ENCODE measurements at places on chromosomes 5 and 9.

GRCh38 chr9:86402591-86402990 is 48.4 kb upstream of the TUT7 start:
- no peak for DNase-seq

- no peak for DNase-seq
Measured at GRCh38 chr5:61969347-61969746, 336.7 kb upstream of the KIF2A start.

DNA sequence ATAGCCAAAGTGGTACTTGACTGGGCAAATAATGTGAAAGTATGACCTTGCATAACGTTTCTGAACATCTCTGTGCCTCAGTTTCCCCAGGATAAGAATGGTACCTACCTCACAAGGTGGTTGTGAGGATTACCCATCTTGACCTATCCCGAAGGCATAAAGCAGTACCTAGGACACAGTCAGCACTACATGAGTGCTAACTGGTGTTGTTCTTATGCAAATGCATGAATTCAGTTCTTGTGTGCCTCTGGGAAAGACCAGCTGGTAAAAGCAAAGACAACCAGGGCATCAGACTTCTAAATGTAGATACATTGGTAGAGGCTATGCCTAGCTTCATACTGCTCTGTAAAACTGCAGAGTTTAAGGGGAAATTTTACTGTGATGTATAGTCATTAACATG is 21.8 kb upstream of the TMEM252 start:
- no peak for DNase-seq

DNA sequence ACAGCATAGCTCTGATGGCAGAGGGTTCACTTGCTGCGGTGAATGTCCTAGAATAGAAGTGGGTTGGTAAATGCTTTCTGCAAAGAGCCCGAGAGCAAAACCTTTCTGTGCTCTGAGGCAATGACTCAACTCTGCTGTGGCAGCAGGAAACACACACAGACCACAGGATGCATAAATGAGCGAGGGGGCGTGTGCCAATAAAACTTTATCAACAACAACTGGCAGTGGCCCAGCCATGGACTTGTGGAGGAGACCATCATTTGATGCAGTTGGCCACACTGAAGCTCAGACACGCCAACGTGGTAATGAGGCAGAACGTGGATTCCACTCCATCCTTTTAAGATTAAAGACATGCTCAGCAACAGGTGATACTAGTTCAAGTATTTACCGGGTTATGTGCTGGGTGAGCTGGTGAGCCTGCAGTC is 6.8 kb downstream of the MRPL36 start:
- DNase-seq, result no peak

DNA sequence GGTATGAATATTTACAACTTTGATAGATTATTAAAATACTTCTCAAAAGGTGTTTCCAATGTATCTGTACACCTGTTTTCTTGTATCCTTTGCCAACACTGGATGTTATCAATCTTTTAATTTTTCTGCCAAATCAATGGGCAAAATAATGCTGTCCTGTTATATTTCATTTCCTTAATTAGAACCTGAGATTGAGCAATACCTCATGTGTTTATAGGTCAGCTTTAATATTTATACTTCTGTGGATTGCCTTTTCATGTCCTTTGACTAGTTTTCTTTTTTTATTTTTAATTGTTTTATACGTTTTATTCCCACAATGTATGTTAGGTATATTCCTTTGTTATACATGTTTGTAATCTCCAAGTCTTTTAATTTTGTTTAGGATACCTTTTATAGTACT is 77.6 kb downstream of the JAK2 start:
- DNase-seq, result no peak

DNA sequence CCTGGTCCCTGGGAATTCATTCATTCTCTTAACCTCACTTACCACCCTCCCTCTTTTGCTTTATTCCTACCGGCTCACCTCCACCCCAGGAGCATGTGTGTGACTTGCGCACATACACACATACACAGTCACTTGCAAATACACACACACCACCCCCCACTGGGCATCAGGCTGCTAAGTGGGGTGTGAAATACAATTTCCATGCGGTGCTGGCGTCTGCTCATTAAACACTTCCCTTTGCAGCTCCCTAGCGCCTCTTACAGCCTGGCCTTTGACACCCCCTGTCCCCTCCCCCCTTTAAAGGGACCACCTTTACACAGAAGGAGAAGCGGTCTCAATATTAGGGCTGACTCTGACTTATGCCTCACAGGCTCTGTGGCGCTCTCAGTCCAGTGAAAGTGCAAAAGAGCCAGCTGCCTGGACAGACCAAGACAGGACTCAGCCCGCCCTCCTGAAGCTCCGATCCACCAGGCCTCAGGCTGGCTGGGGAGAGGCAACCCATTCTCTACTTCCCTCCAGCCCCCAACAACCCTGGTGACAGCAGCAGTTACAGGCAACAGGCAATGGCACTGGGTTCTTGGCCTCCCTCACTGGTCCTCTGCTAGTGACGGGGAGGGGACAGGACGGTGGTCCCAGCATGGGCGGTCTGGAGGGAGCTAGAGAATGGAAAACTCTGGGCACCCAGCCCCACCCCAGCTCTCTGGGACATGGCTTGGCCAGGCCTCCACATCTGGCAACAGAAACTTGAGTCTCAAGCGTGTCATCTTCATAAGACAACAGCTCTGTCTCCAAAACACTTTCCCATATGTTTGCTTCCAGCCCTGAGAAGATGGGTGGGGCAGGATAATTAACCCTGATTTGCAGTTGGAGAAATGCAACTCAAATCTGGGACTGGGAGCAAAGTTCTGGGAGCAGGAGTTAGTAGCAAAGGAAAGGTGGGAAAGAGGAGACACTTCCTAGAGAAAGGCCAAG is 12.0 kb downstream of the ENHO start:
- no peak for DNase-seq

DNA sequence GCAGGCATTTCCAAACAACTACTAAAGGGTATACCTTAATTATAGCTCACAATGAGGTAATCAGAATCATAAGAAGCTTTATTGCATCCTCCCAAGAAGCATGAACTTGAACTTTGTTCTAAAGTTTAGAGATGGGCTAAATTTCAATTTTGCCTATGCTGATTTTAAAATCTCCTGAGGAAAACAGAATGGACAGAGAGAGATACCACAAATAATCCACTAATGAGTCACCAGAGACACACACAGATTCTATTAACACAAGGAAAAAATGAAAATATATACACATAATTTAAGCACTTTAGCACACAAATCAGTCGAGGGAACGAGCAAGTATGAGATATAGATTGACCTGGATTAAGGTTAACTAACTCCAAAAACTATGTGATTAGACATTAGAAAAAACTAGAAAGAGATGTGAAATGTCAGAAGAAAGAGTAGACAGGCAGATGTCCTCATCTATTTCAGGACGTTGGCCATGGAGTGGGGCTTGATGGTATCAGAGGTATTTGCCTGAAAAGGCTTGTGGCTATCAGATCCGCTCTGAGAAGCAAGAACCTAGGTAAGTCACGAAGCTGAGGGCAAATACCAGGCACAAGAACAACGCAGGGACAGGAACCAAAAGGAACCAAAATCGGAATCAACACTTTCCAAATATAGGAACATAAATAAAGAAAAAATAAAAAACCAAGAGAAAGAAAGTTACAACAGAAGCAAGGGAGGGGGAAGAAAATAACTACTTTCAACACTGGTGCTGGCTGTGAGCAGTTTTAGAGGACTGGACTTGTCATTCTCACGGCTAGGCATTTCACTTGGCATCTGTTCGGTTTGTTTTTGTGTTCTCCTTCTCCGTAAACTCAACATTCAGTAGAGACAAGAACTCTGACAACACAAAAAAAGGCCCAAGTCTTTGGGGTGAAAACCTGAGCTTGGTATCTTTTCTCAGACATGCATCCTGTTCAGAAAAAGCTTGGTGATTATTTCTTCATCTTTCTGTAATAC is 294.6 kb upstream of the PUM3 start:
- no peak for DNase-seq

GRCh38 chr5:17365811-17366138 is 132.3 kb upstream of the TAF11L2 start:
- no peak for DNase-seq

DNA sequence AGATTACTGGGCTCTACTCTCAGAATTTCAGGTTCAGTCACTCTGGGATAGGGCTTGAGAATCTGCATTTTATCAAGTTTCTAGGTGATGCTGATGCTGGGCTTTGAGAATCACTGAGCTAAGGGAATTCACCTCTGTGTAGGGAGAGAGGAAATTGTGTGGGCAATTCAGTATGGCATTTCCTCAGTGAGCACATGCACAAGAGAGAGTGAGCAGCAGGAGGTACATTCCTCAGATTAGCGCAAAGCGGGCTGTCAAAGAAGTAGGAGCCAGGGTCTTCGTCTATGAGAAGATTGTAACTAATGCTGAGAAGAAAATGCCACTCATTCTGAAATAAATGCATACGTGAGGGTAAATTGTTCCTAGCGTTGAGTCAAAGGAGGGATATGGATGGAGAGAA is 175.9 kb downstream of the KIF4B start:
- DNase-seq, result no peak

DNA sequence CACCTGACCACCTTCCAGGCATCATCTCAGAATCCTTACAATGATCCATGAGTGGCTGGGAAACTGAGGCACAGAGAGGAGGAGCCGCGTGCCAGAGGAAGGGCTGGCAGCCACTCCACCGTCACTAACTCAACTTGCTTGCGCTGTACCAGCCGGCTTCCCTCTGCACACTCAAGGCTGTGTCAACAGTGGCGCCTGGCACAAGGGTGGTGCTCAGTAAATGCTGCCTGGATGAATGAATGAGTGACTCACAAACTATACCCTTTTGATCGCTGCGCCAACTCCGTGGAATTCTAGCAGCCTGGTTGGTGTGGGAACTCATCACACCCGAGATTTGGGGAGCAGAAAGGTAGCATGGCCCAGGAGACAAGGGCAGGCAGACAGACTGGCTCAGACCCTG is 21.9 kb downstream of the PRRX2 start:
- no peak for DNase-seq

DNA sequence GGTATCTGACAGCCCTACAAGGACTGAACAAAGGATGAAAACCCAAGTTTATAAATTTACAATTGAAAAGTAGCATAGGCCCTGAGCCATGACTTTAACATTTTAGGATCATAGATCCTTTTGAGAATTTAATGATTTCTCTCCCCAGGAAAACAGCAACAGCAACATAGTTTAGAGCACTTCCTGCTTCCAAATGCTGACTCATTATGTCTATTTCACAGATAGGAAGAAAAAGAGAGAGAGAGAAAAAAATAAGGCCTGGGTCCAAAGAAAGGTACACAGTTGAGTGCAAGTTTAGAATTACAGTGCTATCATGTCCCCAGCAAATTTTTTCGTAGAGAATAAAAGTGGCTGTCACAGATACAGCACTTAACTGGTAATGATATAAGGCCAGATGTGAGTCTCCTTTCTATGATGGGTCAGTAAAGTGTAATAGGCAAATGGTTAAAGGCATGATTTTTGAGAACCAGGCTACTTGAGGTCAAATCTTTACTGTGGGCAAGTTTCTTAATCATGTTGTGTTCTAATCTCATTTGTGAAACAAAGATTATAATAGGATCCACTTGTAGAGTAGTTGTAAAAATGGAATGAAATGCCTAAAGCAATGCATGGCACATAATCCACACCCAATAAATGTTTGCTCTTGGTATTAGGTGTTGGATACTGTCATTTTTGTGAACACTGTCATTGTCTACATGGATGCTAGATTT is 12.3 kb upstream of the PPP2R2B start:
- DNase-seq, result no peak
